ENCODE measurements at places on chromosomes 4 and X.

- no peak for DNase-seq
These were observed 33.1 kb upstream of the SLC7A11 start for GRCh38 chr4:138275216-138275615.

- DNase-seq = peak; percentile 59
These were observed 17.3 kb downstream of the APLN start for GRCh38 chrX:129637217-129638109.

DNA sequence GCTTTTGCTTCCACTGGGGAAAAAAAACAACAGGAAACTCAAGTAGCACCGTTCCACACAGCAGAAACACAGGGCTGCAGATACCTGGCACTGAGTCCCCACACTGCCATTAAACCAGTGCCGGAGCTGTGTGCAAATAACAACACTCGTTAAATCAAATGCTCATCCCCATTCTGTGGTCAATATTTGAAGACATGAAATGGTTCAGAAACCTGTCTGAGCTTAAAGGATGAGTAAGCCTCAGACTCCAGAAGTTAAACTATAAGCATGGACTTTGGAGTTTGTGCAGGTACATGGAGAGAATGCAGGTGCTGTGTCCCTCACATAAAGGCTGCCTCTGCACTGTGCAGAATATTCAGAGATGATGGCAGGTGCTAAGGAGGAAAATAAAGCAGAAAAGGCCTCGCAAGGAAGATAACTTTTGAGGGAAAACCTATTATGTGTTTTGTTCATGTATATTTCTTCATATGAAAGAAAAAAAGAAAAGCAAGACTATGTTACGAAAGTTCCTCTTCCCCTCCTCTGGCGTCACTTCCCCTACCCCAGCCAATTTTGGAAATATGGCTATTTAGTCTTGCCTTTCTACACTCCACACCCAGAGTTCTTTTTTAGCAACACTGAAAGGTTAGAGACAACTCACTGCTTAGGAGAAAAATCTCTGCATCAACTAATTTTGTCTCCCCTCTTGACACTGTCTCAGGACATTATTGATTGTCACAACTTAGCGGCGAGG, 4.6 kb downstream of the MPP1 start:
- peak; percentile 8 for DNase-seq

DNA sequence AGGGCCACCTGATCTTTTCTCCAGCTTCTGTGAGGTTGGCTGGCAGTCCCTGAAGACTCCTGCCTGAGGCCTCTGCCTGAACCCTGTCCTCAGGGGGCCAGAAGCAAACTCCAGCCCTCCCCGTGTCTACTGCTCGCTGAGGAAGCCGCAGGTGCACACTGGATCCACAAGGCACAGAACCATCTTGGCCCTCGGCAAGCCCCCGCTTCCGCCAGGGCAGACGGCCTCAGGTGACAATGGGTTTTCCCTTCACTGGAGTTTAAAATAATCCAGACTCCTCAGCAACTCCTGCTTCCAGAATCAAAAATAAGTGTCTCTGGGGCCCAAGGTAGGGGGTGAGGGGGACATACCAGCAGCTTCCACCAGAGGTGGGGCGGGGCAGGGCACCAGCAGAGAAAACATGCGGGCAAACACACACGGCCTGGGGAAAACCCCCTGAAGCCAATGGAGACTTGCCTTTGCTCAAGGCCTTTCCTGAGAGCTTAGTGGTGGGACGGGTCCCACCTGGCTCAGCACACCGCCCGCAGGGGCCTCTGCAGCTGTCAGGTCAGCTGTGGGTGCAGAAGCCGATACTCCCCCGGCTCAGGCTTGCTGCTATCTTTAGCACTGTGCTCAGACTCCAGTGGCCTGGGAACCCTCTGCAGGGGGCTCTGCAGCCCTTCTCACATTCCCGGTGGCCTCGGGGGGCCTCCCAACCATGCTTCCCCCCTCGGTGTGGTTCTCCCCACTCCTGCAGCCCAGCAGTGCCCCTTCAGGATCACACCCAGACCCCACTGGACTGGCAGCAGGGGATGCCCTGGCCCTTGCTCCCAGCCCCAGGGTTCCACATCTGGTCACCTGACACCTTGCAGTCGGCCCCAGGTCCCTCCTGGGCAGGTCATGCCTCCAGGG, 1.9 kb downstream of the MYL5 start:
- no peak for DNase-seq

DNA sequence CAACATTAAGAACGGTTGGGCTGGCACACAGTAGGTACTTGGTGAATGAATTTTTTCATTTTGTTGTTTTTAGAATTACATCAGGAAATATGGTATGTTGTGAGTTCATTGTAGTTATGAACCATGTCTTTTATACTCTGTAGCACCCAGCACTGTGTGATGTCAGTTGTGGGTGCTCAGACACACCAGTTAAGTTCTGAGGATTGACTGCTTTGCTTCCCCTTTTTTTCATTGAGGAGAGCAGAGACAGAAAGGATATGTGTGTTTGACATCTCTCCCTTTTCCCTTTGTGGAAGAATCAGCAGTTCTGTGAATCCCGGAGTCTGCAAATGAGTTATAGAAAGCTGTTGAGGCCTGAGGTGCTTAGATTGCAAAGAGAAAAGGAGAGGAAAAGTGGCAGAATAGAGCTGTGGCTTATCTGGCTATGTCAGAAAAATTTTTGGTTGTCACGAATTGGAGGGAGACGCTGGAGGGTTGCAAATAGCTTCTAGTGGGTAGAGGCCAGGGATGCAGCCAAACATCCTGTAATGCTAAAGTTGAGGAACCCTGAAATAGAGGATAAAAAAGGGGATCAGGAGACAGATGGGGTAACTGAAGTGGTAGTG, 13.1 kb downstream of the SMAD1 start:
- peak; percentile 71 for DNase-seq

DNA sequence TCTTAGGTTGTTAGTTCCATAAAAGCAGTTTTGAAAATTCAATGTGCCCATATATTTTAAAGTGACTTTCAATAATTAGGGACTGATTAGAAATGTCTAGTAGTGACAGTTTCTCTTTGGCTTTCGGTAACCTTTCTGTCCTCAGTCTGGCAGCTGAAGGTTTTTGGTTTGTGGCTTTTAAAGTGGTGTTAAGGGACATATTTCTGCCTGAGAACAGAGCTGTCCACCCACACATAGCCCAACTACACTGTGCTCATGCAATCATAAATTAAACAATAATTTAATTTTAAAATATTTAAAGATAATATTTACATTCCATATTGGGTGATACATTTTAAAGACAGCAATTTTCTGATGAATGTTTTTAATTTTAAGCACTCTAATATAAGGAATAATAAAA, 335.0 kb upstream of the TENM3 start:
- no peak for DNase-seq

DNA sequence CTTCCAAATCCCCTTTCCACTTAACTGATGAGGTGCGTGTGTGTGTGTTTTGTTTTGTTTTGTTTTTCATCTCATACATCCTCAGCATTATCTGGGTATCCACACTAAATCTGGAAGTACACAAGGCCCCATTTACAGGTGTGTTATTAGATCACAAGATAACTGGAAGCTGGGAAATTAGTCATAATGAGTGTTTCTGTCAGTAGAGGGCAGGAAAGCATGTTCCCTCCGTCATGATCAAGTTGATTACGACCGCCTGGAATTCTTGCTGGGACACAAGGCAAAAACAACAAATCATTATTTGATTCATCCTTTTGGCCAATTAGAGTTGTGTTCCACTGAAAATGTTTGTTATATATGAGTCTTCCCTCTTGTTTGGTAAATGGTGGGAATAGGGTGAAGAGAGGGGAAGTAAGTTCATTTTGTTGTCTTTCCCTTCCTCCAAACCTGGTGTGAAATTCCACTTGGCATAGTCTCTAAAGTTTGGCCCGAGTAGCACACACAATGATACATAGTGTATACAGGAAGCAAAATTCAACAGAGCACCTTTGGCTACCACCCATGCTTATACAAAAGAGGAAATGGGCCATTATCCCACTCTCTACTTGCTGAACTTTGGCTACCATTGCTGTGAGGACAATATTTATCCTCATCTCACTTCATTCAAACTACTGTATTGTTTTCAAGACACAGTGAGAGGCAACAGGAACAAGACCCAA, 33.3 kb upstream of the TLL1 start:
- DNase-seq = no peak

DNA sequence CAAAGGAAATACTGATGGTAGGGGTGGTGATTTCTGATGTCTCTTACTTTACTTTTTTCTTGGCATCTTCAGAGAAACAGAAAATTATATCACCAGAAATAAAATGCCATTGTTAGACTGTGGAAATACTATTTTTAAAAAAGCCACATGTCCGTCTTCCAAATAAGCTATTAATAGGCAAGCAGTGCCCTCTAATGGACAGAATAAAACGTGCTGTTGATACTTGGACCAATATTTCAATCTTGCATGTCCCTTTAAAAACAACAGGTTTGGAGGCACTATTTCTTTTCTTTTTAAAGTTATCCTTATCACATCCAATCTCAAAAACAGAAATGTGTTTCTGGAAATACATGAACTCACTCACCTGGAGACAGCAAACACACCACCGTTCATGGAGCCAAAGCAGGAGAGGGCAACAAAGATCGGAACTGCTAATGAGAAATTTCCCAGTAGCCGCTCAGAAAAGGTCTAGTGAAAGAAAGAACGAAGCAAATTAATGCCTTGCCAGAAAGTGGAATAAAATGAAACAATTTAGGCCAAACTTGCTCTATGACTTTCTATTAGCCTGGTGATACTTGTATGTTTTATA, 59.2 kb downstream of the SLC7A11 start:
- DNase-seq = peak; percentile 63

GRCh38 chrX:81174286-81174685, 27.4 kb downstream of the HMGN5 start:
- peak; percentile 44 for DNase-seq

GRCh38 chrX:111519215-111519614, 7.8 kb downstream of the SERTM2 start:
- peak; percentile 13 for DNase-seq

DNA sequence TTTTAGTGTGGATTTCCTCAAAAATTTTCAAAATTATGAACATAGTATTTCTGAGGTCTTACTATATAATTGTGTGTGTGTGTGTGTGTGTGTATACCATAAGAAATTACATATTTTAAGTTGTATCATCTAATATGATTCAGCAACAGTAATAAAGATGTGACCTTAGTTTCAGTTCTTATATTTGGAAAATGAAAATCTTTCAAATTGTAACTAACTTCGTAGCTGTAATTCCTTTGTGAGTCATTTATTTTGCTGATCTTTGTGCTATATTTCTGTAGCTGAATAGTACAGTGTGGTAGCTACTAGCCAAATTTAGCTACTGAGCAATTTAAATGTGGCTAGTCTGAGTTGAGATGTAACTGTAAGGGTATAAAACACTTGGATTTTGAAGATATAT, 116.4 kb downstream of the RAP1GDS1 start:
- DNase-seq = no peak

DNA sequence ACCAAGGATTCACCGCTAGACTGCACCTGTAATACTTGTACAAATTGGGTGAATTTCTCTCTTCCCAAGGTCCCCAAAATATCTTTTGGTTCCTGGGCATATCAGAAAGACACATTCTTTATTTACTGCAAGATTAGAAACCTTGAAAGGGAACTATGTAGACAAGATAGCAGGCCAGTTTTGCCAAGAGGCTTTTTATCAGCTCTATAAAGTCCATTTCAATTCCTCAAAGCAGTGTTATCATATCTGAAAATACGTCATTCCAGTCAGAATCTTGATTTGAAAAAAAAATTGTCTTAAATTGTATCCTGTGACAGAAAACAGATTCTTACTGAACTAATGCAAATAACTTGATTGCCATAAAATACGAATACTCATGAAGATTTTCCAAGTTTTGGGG, 37.0 kb upstream of the NSG1 start:
- DNase-seq = no peak

GRCh38 chrX:13897566-13897965, 80.7 kb upstream of the GPM6B start:
- DNase-seq = no peak

DNA sequence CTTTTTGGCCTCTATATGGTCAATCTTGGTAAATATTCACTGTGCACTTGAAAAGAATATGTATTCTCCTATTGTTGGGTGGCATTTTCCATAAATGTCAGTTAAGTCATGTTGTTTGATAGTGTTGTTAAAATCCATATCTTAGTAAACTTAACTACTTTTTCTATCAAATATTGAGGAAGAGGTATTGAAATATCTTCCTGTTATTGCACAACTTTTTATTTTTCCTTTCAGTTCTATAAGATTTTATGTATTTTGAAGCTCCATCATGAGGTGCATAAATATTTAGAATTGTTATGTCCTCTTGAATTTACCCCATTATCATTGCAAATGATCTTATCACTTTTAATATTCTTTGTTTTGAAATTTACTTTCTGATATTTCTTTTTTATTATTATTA, 3.4 kb downstream of the GK2 start:
- DNase-seq = no peak

- DNase-seq = no peak
These were observed 15.8 kb downstream of the NLGN3 start for GRCh38 chrX:71160475-71160874.

GRCh38 chrX:46758163-46758955, 559 bp downstream of the SLC9A7 start:
- DNase-seq = no peak

DNA sequence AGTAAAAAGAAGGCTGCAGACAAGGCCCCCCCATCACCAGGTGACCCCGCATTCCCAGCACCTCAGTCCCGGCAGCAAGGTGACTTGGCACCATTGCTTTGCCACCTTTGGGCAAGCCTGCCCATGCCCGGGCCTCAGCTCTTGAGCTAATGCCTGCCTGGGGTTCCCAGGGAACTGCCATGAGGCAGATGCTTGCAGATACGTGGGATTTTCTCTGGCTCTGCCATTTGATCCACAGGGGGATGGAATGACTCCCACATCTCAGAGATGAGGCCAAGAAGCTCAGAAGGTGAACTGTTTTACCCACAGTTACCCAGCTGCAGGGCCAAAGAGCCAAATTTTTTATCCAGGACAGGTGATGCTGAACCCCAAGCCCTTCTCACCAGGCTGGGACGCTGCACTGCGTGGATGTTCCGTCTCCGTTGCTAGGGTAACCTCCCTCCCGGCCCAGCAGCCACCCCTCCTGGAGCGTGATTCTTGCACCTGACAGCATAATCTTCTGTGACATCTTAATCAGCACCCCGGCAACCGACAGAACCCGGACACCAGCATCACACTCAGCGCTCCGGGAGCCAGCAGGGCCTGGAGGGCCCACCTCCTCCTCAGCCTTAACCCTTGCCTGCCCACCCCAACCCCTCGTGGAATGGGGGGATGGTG, 15.7 kb upstream of the MSX1 start:
- no peak for DNase-seq

GRCh38 chr4:128862608-128863311, 53.3 kb downstream of the JADE1 start:
- DNase-seq = no peak

DNA sequence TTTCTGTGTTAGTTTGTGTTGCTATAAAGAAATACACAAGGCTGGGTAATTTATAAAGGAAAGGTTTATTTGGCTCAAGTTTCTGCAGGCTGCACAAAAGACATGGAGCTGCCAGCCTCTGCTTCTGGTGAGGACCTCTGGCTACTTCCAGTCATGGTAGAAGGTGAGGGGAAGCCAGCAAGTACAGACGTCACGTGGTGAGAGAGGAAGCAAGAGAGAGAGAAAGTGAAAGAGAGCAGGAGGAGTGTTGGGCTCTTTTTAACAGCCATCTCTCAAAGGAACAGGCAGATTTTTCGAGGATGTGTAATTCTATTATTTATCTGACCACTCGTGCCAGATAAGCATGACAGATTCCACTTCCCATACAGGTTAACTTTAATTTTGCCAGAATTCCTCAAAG, 1199.1 kb downstream of the ADGRL3 start:
- DNase-seq = no peak

- DNase-seq = no peak
These were observed 8.5 kb downstream of the NAT8L start for GRCh38 chr4:2067446-2068197.
